ENCODE measurements at places on chromosomes 3 and 15.

- DNase-seq: no peak
Observed at GRCh38 chr3:27185231-27185989, 183.8 kb downstream of the NEK10 start.

- DNase-seq: no peak
Observed at GRCh38 chr3:31620656-31621055, 87.9 kb downstream of the STT3B start.

DNA sequence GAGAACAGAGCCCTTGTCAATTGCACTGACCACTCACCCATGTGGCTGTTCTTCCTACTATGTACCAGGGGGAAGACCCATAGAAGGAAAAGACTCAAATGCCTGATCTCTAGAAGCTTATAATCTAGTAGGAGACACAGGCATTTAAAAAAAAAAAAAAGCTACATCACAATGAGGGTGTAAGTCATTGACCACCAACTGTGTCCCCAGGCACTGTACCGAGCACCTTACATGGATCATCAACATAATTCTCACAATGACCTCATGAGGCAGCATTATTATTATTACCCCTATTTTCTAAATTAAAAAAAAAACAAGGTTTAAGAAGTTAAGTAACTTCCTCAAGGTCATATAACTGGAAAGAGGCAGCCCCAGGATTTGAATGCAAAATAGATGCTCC, 247.4 kb downstream of the SHOX2 start:
- no peak for DNase-seq

DNA sequence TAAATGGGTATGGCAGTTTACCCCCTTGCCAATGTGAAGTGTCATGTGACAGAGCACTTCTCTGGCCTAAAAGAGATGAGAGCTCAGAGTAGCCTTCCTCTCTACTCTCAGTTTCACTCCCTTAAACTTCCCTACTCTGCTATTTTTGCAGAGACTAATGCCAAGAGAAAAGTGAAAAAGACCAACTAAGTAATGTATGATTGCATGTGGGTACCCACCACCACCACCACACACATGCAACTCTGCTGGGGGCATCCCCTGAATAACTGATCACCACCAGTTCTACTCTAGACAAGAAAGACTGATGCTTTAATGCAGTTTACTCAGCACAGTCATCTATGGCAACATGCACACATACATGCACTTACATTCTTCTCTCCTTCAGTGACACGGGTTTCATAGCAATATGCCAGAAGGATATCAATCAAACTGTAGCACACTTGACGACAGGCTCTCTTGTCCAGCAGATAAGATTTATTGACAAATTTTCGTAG, 31.3 kb downstream of the SHQ1 start:
- DNase-seq: peak; percentile 8

DNA sequence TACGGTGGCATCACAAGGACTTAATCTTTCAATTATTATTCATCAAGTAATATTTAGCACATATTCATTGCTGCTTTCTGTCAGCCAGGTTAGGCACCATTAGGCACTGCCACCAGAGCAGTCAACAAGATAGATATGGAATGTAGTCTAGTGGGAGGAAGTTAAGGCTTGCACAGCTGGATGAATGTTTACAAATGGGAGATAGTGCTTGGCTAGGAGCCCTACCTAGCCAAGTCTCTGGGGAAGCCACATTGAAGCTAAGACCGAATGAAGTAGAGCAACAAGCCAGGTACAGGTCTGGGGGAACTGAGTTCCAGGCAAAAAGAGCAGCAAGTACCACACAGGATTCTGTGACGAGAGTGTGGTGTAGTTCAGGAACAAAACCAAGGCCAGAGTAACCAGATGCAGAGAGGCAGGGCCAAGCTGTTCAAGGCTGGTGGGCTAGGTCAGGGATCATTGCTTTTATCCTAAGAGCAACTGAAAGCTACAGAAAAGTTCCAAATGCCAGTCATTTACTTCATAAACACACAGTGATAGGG, 33.4 kb upstream of the SCAANT1 start:
- DNase-seq: no peak

DNA sequence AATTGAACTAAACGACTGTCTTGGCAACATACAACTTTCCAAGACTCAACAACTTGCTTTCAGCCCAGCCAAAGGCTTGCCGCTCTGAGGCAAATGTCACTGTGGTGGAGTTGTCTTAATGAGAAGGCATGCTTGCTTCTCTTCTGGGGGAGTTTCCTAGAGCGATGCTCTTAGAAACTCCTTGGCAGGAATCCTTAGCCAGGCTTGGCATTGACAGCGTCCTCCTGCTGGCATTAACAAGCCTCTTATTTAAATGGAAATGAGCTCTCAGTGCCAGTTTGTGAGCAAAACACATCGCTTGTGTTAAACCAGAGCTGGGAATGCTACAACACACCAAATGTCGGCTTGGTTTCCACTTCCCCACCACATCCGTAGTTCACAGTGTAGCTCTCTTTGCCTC, 265.5 kb upstream of the TPRG1 start:
- no peak for DNase-seq

DNA sequence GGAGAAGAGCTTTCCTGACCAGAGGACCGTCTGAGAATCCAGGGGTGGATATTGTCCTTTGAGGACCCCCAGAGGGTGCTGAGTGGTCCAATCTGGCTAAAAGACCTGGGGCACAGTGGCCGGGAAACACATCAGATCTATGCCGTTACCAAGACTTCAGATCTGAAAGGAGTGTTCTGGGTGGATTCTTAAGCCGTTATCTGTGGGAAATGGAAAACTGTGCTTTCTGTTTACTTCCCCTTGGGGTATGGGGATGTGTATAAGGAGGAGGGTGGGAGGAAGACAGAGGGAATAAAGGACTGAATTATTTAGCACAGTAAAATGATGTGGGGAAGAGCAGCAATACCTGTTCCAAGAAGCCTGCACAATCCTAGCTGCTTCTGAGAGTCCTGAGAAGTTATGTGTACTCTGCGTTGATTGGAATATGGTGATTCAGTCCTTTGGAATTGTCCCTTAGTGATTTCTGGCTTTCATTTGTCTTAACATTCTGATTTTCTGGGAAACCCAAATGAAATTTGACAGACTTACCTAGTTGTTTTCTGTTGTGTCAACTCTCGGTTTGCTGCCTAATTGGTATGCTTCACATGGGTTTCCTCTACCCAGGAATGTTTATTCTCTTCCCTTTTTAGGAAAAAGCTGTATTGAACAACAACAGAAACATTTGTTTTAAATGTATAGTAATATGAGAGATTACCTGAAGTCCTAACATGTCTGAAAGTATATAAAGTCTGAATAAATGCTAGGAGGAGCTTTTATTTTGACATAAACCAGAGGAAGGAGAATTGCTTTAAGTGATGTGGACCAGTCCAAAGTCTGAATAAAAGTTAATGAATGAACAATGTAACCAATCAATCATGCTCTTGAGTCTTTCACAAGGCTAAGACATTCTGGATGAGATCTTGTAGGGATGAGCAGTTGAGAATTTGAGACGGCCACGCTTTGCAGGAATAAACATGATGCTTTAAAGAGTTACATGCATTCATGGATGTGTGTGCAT, 427.1 kb upstream of the C2CD4B start:
- DNase-seq: no peak

DNA sequence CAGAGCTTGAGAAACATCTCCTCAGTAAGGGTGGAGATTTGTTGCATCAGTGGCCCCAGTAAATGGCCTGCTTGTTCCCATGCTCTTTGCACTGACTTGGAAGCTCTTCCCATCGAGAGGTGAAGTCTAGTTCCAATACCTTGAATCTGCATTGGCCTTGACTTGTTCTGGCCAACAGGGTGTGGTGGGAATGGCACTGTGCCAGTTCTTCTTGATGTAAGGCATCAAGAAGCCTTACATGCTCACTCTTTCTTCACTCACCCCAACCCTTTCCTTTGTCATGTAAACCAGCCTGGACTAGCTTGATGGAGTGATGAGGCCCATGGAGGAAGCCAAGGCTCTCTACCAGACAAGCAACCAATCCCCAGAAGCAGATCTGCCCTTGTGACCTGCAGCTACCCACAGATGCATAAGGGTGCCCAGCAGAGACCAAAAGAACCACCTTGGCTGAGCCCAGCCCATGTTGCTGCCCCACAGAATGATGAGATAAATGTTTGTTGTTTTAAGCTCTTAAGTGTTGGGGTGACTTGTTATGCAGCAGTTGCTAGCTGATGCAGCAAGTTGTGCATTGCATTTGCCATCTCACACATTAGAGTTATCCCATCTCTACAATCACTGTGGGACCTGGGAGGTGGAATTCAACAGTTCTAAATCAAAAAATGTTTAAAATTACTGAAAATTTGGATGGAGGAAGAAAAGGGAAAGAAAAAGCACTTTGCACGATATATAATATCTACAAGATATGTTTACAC, 11.1 kb upstream of the MGLL start:
- no peak for DNase-seq

GRCh38 chr3:12796171-12797123, at the start of gene CAND2:
CAND2 (plus strand) TSS chr3:12796680; CDS start chr3:12796721, 41 bp downstream.
- DNase-seq: peak; percentile 27

DNA sequence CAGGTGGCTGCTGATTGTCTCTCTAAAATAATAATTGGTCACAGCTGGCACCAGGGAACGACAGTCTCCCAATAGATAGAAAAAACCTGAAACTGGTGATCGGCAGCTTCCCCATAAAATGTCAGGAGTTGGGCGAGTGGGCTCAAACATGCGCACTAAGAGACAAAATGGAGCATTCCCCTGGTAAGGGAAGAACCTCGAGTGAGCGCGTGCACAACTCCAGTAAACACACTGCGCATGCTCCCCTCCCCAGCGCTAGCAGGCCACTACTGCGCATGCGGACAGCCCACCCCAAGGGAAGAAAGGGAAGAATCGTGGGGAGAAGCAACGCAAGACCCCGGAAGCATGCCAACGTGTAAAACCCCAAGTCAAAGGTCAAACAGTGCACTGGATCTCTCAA, 7.7 kb upstream of the STARD5 start:
- DNase-seq: no peak
